Chondrocyte (in vitro differentiated cells): ENCODE measurements at places on chromosomes 6 and 20. TPM values are rescaled to one million over a fixed set of nuclear protein-coding genes. Genes with fewer than 3 reads are reported as not detected.

The PACSIN1 gene
- total RNA-seq, result 0.15 to 0.21 TPM in 2 of 3 replicates, not detected in the other

DNA sequence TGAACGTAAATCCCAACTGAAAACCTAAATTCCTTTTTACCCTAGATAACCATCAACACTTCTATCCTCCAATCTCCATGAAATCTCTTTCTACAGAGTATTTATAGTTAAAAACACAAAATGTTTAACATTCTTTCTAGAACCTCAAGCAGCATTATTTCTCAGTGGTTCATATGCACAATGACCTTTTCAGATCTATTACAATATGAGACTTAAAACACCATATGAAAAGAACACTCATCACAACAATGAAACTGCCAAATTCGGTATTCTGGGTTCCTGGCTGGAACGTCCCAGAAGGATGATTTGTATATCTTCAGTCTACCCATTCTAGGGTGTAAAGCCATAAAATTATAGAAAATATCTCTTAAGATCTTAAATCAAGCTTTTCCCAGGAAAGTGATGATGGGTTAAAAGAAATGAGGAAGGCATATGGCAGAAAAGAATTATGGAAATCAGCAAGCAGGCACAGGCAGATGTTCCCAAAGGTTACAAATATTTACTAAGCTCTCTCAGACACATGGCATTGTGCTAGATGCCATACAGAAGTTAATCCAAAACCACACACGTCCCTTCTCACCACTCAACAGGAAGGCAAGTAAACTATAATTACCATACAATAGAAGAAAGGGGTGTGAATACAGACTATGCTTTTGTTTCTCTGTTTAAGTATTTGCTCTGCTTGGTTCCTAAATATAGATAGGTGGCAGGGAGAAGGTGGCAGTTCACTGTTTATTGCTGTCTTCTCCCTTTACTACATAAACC, 118.0 kb downstream of the CHD6 start:
- H3K36me3 ChIP-seq, result peaks cover 11% of the 10 kb centered on the region
- no peak overlapping the region for H3K4me3 ChIP-seq
- DNase-seq, result no peak
- H3K27me3 ChIP-seq, result no peaks in the 10 kb centered on the region

- H3K36me3 ChIP-seq, result peaks cover 6% of the 10 kb centered on the region
- no peak overlapping the region for H3K4me3 ChIP-seq
- H3K27ac ChIP-seq, result no peak overlapping the region
- peaks cover 10% of the 10 kb centered on the region for H3K27me3 ChIP-seq
- H3K4me1 ChIP-seq, result peaks cover 16% of the 10 kb centered on the region
- no peak for DNase-seq
Observed at GRCh38 chr6:45951321-45952167, 64.1 kb downstream of the CLIC5 start.

The RAB44 gene
- not detected in 3 replicates for total RNA-seq

GRCh38 chr20:38156888-38157634, 8.0 kb downstream of the TGM2 start:
- peak overlapping the region; percentile 12 for H3K27ac ChIP-seq
- no peaks in the 10 kb centered on the region for H3K36me3 ChIP-seq
- no peak overlapping the region for H3K4me3 ChIP-seq
- no peaks in the 10 kb centered on the region for H3K27me3 ChIP-seq
- peaks cover 33% of the 10 kb centered on the region for H3K4me1 ChIP-seq
- no peak for DNase-seq

GRCh38 chr6:15754035-15754705, 91.3 kb upstream of the DTNBP1 start:
- H3K27me3 ChIP-seq, result no peaks in the 10 kb centered on the region
- no peak overlapping the region for H3K27ac ChIP-seq
- no peaks in the 10 kb centered on the region for H3K4me1 ChIP-seq
- no peaks in the 10 kb centered on the region for H3K36me3 ChIP-seq
- H3K4me3 ChIP-seq, result no peak overlapping the region

The PRKN gene
- total RNA-seq, result 5.1 to 8.7 TPM (median 5.7 TPM) in 3 replicates

DNA sequence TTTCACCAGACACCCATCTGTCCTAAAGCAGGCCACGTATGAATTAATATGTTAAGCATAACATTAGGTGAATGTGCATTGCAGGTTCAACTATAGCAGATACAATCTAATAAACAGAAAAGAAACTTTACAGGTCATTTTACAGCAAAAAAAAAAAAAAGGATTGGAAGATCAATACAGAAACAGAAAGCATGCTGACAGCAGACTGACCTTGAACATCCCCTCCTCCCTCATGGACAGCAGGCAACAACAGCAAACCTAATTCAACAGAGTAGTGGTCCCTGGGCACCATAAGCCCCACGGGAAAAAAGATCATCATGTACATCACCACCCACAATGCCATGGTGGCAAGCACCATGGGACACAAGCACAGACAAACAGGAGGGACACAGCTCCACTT, 12.1 kb upstream of the RAB22A start:
- H3K4me3 ChIP-seq, result no peak overlapping the region
- H3K27ac ChIP-seq, result no peak overlapping the region
- no peaks in the 10 kb centered on the region for H3K4me1 ChIP-seq
- no peaks in the 10 kb centered on the region for H3K27me3 ChIP-seq
- peaks cover 2% of the 10 kb centered on the region for H3K36me3 ChIP-seq

The ACTL10 gene
- 0.60 to 2.5 TPM (median 2.3 TPM) in 3 replicates for total RNA-seq

DNA sequence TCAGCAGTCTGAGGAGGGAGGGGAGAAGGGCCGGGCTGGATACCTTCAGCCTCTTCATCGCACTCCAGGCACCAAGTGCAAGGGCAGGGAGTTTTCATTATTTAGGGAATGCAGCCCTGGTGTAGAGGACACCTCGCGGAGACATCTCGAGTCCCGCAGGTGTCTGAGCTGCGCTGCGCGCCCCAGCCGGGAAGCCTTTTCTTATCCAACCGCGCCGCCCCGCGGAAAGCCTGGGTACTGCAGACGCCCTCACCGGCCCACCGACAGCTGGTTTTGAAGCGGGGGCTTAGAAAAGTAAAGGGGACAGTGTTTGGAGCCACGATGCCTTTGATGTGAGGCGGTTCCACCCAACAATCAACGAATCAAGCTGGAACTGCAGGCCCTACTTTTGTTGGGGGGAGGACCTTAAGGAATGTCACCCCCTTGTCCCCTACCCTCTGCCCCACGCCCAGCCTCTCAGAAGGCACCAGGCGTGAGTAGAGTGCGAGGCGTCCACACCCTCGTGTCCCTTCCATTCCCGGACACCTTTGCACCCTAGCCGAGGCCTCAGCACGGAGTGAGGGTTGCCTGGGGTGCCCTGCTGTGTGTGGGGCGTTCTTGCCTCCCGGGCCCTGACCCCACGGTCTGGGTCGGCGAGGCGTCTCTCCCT, 8.6 kb downstream of the NKX2-2 start:
- DNase-seq, result no peak
- peaks cover 79% of the 10 kb centered on the region for H3K27me3 ChIP-seq
- H3K4me1 ChIP-seq, result peaks cover 21% of the 10 kb centered on the region
- H3K27ac ChIP-seq, result no peak overlapping the region
- H3K4me3 ChIP-seq, result no peak overlapping the region

The COX4I2 gene
- total RNA-seq, result not detected in 3 replicates

The ZNF217 gene
- total RNA-seq, result 26.9 to 28.7 TPM (median 27.0 TPM) in 3 replicates

The CCHCR1 gene
- 11.2 to 18.3 TPM (median 13.4 TPM) in 3 replicates for total RNA-seq

GRCh38 chr6:52306972-52307870, 22.7 kb upstream of the MCM3 start:
- no peaks in the 10 kb centered on the region for H3K36me3 ChIP-seq
- H3K27me3 ChIP-seq, result no peaks in the 10 kb centered on the region
- no peak overlapping the region for H3K4me3 ChIP-seq
- H3K4me1 ChIP-seq, result peaks cover 11% of the 10 kb centered on the region
- no peak for DNase-seq

GRCh38 chr6:42742116-42742894, 3.6 kb downstream of the TBCC start:
- peaks cover 2% of the 10 kb centered on the region for H3K27me3 ChIP-seq
- peaks cover 20% of the 10 kb centered on the region for H3K4me1 ChIP-seq
- no peak overlapping the region for H3K4me3 ChIP-seq
- peaks cover 2% of the 10 kb centered on the region for H3K36me3 ChIP-seq
- peak overlapping the region; percentile 37 for H3K27ac ChIP-seq

DNA sequence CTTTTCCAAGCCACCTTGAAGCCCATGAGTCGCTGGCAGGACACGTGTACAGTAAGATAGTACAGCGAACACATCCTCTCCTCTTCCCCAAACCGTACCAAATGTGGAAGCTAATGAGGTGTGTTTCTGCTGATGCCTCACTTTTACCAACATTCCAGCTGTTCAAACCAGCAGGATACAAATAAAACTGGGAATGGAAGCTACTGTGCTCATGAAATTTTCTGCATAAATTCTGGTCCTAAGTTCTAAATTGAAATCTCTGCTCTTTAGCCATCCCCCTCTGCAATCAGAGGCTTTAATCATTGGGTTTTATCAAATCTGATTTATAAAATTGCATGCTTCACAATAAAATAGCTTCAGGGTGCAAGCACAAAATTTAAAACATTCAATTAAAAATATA, 81.9 kb upstream of the RIN2 start:
- no peak overlapping the region for H3K27ac ChIP-seq
- H3K27me3 ChIP-seq, result peaks cover 19% of the 10 kb centered on the region
- DNase-seq, result no peak
- H3K4me3 ChIP-seq, result no peak overlapping the region

DNA sequence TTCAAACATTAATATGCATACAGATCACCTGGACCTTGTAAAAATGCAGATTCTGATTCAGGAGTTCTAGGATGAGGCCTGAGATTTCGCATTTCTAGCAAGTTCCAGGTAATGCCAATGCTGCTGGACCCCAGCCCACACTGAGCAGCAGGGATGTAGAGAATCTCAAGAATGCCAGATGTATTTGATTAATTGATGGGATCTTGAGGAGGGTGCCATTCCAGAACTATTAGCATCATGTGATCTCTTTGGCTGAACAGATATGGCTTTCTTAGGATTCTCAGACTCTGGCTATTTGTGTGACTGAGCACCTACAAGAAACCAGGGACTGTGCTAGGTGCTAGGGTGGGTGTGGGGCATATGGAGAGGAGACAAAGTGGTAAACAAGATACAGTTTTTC, 16.5 kb upstream of the SNX3 start:
- no peak overlapping the region for H3K27ac ChIP-seq
- no peak for DNase-seq
- H3K27me3 ChIP-seq, result no peaks in the 10 kb centered on the region
- no peak overlapping the region for H3K4me3 ChIP-seq
- no peaks in the 10 kb centered on the region for H3K4me1 ChIP-seq

- H3K27me3 ChIP-seq, result no peaks in the 10 kb centered on the region
- H3K4me3 ChIP-seq, result no peak overlapping the region
- no peak overlapping the region for H3K27ac ChIP-seq
Observed at GRCh38 chr6:30227763-30228487, 14.7 kb upstream of the TRIM26 start.

The NOL7 gene
- total RNA-seq, result 49.1 to 60.4 TPM (median 49.3 TPM) in 3 replicates

The TGM2 gene
- total RNA-seq, result 7.1 to 22.3 TPM (median 17.7 TPM) in 3 replicates

The GZF1 gene
- total RNA-seq, result 10.7 to 14.6 TPM (median 11.4 TPM) in 3 replicates

GRCh38 chr6:46104209-46104608, 25.6 kb upstream of the ENPP4 start:
- H3K36me3 ChIP-seq, result no peaks in the 10 kb centered on the region
- no peak overlapping the region for H3K4me3 ChIP-seq
- H3K27me3 ChIP-seq, result peaks cover 12% of the 10 kb centered on the region
- H3K4me1 ChIP-seq, result peaks cover 5% of the 10 kb centered on the region

DNA sequence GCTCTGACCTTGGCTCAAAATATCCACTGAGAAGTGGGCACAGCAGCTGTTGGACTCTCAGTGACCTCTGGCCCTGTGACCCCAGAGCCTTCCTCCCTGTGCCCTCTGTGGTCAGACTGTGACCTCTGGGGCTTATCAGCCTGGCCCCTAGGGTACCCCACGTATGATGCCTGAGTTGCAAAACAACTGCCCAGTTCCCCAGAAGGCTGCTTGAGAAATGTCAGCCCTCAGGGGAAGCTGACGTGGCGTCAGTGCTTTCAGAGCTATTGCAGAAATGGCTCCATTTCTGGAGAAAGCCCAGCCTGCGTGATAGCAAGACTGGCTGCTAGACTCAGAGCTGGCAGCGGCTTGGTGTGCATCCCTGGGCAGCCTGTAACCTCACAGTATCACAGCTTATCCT, 31.5 kb upstream of the TGM2 start:
- H3K36me3 ChIP-seq, result no peaks in the 10 kb centered on the region
- H3K27ac ChIP-seq, result peak overlapping the region; percentile 57
- no peak for DNase-seq

The HTR1E gene
- total RNA-seq, result not detected in 3 replicates

GRCh38 chr20:58450254-58450653, 61.2 kb downstream of the VAPB start:
- no peak for DNase-seq
- H3K27ac ChIP-seq, result no peak overlapping the region
- H3K27me3 ChIP-seq, result no peaks in the 10 kb centered on the region

The VSX1 gene
- not detected in 3 replicates for total RNA-seq

GRCh38 chr6:77633993-77634715, 18.7 kb upstream of the MEI4 start:
- H3K4me1 ChIP-seq, result peaks cover 8% of the 10 kb centered on the region
- peaks cover 4% of the 10 kb centered on the region for H3K27me3 ChIP-seq
- no peak overlapping the region for H3K27ac ChIP-seq
- H3K4me3 ChIP-seq, result no peak overlapping the region
- no peaks in the 10 kb centered on the region for H3K36me3 ChIP-seq

The CALHM6 gene
- total RNA-seq, result 1.9 to 3.6 TPM (median 2.7 TPM) in 3 replicates

DNA sequence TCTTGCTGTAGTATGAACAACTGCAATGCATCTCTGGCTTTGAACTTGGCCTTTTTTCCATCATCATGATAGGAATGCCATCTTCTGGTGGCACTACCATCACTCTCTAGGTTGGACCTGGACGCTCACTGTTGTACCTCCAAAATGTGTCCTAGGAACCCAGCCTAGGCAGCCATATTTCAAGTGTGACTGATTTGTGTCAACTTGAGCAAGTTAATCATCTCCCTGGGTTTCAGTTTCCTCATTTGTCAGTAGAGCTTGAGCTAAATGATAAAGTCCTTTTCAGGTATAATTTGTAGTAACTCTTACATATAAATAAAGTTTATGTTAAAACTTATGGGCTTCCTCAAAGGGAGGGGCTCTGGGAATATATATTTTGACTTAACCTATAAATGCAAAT, 241.7 kb upstream of the CEP162 start:
- no peak overlapping the region for H3K4me3 ChIP-seq
- no peaks in the 10 kb centered on the region for H3K27me3 ChIP-seq
- peaks cover 17% of the 10 kb centered on the region for H3K4me1 ChIP-seq
- H3K27ac ChIP-seq, result no peak overlapping the region
- no peak for DNase-seq

The EMILIN3 gene
- 0.46 to 1.2 TPM (median 0.47 TPM) in 3 replicates for total RNA-seq

DNA sequence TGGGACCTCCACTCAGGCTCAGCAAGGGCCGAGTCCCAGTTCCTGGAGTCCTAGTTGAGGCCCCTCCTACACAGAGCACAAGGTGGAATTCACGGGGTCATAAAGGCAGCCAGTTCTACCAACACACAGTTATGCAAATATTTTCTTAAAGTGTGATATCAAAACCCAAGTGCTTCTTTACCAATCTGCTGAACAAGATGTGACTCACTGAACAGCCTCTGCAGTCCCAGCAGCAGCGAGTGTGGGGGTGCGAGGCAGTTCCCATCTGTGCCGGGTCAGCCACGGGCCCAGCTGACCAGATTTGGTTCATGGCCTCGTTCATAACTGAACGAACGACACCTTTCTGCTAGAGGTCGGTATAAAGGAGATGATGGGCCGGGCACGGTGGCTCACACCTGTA, 4.5 kb upstream of the TCEA2 start:
- no peak for DNase-seq
- H3K27me3 ChIP-seq, result no peaks in the 10 kb centered on the region
- H3K4me3 ChIP-seq, result peak overlapping the region; percentile 53
- peak overlapping the region; percentile 85 for H3K27ac ChIP-seq
- H3K4me1 ChIP-seq, result peaks cover 52% of the 10 kb centered on the region
- H3K36me3 ChIP-seq, result no peaks in the 10 kb centered on the region
